WTC11 (cell line): ENCODE measurements at places on chromosomes 6 and 20.

DNA sequence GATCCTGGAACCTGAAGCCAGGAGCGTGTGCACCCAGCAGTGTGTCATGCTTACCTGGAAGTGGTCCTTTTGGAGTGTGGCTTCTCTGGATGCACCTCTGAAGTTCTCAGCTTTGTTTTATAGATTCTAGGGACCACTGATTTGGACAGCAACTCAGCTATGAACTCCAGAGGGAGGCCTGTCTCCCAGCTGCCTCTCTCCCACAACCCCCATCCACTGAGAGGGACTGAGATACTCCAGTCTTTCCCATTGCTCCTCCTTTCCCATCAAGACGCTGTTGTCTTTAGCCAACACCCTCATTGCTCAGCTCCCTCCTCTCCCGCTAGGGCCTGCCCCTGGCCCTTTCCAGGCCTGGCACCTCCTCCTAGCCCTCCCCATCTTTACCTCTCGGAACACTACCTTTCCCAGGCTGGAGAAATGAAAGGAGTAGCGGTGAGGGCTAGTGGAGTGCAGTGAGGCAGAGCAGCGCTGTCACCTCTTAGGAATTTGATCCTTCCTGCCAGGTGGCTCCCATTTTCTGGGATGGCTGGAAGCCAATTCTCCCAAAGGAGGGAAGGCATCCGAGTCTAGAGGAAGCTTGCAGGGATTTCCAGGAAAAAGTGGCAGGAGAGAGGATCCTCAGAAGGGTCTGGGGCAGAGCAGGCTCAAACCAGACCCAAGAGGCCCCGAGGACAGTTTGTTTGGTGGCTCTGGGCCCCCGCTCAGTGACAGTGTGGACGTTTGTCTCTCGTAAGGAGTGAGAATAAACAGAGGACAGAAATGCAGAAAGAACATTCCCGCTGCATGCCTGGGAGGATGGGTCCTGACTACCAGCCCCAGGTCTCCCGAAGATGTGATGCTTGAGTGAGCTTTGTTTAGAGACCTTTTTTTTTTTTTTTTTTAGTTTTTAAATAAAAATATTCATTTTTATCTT lies at the start of gene LRRN4:
LRRN4 (minus strand) TSS at position 285 of the 913 bp plus-strand sequence. CDS start 1,261 bp downstream, outside the sequence.
- DNase-seq, result peak; percentile 45
- peak within 1 kb of the TSS; percentile 57 for H3K4me3 ChIP-seq

- H3K27me3 ChIP-seq, result no peaks in the 10 kb centered on the region
- H3K27ac ChIP-seq, result no peak overlapping the region
- H3K4me3 ChIP-seq, result no peak overlapping the region
- H3K36me3 ChIP-seq, result no peaks in the 10 kb centered on the region
- no peak for DNase-seq
These were observed 48.7 kb upstream of the GATA5 start for GRCh38 chr20:62524505-62524911.

DNA sequence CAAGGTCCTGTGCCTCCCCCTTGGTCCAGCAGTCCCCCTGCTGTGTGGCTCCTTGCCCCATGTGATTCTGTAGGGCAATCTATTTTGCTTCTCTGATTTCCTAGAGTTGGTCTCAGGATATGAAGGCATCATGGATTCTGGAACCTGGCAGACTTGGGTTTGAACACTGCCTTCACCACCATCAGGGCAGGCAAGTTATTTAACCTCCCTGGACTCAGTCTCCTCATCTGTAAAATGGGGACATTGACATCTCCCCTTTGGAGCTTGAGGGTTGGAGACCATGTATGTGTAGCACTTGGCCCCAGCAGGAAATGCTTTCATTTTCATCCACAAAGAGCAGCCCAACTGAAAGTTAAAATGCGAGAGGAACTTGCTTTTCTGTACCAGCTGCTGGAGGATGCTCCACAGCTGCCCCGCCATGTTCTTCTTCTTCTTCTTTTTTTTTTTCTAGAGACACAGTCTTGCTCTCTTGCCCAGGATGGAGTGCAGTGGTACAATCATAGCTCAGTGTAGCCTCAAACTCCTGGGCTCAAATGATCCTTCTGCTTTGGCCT lies 6.7 kb downstream of the TOX2 start:
- no peaks in the 10 kb centered on the region for H3K36me3 ChIP-seq
- no peak for DNase-seq
- peaks cover 18% of the 10 kb centered on the region for H3K4me1 ChIP-seq
- H3K4me3 ChIP-seq, result no peak overlapping the region
- H3K27me3 ChIP-seq, result peaks cover 24% of the 10 kb centered on the region

DNA sequence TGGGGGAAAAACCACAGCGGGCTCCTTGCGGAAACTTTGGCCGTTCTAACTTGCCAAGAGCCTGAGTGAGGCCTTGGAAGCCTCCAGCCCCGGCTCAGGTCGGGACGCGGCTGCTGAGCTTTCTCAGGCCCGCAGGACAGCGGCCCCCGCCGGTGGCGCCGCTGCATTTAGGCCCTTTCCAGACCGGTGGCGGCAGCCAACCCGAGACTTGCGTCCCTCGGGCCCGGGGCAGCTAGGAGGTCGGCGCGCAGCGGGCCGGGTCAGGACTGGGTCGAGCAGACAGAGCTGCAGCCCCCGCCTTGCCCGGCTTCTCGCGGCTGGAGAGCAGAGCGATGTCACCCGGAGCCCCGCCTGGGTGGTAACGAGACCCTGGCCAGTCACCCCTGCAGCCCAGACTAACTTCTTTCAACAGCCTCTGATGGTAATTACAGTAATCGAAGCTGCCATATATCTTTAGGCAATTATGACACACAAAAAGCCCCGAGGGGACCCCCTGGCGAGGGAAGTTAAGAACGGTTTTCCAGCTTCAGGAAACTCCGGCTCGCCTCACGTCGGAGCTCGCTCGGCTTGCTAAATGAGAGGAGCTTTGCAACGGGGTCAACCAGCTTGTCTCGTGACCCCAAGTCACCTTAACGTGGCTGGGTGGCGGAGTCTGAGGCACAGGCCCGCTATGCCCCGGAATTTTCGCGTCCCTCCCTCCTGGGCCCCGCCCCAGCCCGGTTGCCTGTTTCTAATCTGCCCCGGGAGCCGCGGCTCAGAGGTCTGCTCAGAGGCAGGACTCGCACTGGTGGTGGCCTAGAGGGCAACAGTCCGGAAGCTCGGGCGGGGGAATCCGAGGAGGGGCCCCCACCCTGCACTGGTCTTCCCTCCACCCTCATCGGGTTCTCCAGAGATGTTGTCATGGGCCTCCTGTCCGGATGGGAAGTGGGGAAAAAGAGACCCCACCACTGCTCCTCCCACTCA lies 3.0 kb downstream of the NR2E1 start:
- H3K27ac ChIP-seq, result no peak overlapping the region
- H3K27me3 ChIP-seq, result peaks cover 100% of the 10 kb centered on the region
- peaks cover 60% of the 10 kb centered on the region for H3K4me1 ChIP-seq
- 0 out of 2 replicates have a peak, but pooled peaks cover 3% of the 10 kb centered on the region for H3K36me3 ChIP-seq
- DNase-seq, result peak; percentile 57
- H3K4me3 ChIP-seq, result peak overlapping the region; percentile 52

GRCh38 chr6:122752459-122752858 lies 27.1 kb upstream of the FABP7 start:
- peaks cover 93% of the 10 kb centered on the region for H3K27me3 ChIP-seq
- no peak overlapping the region for H3K27ac ChIP-seq
- H3K36me3 ChIP-seq, result peaks cover 21% of the 10 kb centered on the region

GRCh38 chr6:12976366-12976765 lies 259.8 kb downstream of the PHACTR1 start:
- DNase-seq, result no peak
- no peaks in the 10 kb centered on the region; the same call in 1 of the 2 replicates for H3K36me3 ChIP-seq
- no peak overlapping the region; the same call in 1 of the 2 replicates for H3K27ac ChIP-seq
- no peak overlapping the region for H3K4me3 ChIP-seq

GRCh38 chr20:23188377-23189169 lies 102.4 kb upstream of the CD93 start:
- no peak overlapping the region for H3K27ac ChIP-seq
- DNase-seq, result no peak
- no peaks in the 10 kb centered on the region for H3K4me1 ChIP-seq
- no peaks in the 10 kb centered on the region for H3K27me3 ChIP-seq
- H3K36me3 ChIP-seq, result peaks cover 2% of the 10 kb centered on the region; the same call in 1 of the 2 replicates
- H3K4me3 ChIP-seq, result no peak overlapping the region

DNA sequence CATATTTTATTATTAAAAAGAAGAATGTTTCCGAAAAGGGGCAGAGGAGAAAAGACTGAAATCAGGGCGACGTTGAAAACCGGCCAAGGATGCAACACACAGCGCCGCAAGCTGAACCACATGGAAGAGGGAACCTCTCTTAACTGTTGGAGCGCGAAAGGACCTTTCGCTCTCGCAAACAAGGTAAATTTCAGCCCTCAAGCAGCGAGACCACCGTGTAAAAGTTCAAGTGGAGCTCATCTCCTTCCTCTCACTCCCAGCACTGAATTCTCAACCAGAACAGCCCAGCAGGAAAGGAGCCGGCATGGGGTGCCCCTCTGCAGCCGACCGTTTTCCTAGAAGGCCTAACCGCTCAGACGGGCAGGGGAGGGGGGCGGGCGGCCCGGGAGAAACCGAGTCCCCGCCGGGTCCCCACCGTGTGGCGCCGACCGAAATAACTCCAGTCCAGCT lies 621 bp downstream of the GPR63 start:
- DNase-seq, result no peak
- H3K4me3 ChIP-seq, result peak overlapping the region; percentile 98
- H3K36me3 ChIP-seq, result 0 out of 2 replicates have a peak, but pooled peaks cover 3% of the 10 kb centered on the region

- no peaks in the 10 kb centered on the region for H3K36me3 ChIP-seq
- H3K27ac ChIP-seq, result no peak overlapping the region
- peaks cover 5% of the 10 kb centered on the region; the same call in 1 of the 2 replicates for H3K4me1 ChIP-seq
- no peaks in the 10 kb centered on the region for H3K27me3 ChIP-seq
- no peak overlapping the region for H3K4me3 ChIP-seq
These were observed 55.7 kb upstream of the SLC23A2 start for GRCh38 chr20:5056801-5057599.

DNA sequence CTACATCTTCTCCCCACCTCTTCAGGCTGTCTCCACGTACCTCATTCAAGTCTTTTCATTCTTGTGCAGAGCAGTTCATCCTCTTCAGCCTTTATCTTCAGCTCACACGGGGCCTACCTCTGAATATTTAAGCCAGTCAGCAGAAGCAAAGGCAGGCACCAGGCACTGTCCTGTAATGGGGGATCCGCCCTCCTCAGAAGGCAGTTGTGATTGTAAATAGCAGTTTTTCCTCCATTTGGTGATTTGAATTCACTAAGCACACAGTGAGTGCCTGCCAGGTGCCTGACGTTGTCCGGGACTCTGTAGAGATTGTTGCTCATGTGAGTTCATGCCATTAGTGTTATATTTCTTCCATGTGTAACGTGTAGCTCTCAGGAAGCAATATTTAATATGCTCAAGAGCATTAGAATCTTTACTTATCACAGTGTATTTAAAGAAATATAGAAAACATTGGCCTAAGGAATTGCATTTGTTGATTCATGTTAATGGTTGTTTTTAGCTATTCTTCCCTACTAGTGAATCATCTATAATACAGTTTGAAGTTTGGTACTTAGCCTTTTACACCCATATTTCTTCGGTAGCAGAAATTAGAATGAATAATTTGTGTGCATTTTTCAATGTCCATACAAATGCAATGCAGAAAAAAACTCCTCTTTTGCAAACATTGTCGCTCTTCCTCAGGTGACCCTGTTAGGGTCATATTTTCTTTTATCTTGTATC lies 17.9 kb downstream of the BPHL start:
- peak overlapping the region; percentile 41; the same call in 1 of the 2 replicates for H3K27ac ChIP-seq

GRCh38 chr6:16135066-16135465 lies 6.2 kb downstream of the MYLIP start:
- no peaks in the 10 kb centered on the region for H3K27me3 ChIP-seq
- H3K4me1 ChIP-seq, result peaks cover 83% of the 10 kb centered on the region
- DNase-seq, result no peak
- H3K36me3 ChIP-seq, result peaks cover 64% of the 10 kb centered on the region
- peak overlapping the region; percentile 47; the same call in 1 of the 2 replicates for H3K27ac ChIP-seq
